ENCODE measurements at places on chromosomes 12 and 14.

GRCh38 chr12:2489275-2489674 lies 305.5 kb upstream of the FKBP4 start:
- DNase-seq, result no peak

- DNase-seq, result no peak
Measured at GRCh38 chr12:43835264-43835655, 621 bp upstream of the TMEM117 start.

GRCh38 chr12:131072451-131073230 lies 118.9 kb downstream of the ADGRD1 start:
- DNase-seq, result no peak

GRCh38 chr14:103551338-103551762 lies 11.1 kb downstream of the BAG5 start:
- no peak for DNase-seq

DNA sequence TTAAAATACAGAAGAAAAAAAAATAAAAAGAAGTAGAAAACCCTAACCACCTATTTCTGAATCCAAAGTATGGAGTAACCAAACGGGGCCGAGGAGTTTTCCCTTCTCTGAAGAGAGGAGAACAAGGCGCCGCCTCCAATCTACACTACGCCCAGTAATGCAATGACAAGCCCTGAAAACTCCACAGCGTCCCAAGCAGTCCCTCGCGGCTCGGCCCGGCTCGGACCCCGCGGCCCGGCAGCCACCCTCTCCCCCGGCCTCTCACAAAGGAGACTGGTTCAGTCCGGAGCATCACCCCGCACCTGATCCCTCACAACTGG lies 371 bp downstream of the CHD8 start:
- DNase-seq, result no peak
